ENCODE measurements at places on chromosomes 4 and X.

DNA sequence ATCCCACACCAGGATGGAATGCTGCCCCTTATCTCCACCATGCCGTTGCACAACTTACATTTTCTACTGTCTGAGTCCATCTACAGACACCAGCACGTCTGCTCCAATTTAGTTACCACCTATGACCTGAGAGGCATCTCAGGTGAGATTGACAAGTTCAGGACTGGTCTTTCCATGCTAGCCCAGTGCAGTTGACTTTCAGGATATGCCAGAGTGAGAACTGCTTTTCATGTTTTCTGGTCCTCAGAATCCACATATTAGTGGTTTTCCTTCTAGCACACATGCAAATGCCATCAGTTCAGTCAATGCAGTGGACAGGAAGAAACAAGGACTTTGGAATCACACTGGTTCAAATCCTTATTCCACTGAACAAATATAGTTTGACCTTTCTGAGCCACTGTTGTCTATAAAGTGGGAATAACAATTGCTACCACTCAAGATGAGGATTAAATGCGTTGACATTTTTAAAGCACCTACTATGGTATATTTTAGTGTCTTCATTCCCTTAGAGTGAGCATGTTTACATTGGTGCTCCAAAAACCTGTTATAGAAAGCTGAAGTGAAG, 38.1 kb upstream of the ANXA3 start:
- no peak for DNase-seq

DNA sequence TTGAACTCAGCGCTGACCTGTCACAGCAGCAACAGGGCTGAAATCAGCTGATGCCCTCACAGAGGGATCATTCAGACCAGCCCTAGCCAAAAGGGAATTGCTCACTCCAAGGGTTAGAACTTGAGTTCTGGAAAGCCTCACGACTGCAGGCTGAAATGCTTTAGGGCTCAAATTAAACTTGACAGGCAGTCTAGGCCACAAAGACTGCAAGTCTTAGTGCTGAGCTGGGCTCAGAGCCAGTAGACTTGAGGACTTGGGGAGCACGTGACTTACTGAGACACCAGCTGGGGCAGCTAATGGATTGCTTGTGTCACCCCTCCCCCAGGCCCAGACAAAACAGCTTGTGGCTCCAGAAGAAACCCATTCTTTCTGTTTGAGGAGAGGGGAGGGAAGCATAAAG, 119.0 kb upstream of the SLC6A14 start:
- DNase-seq = no peak

GRCh38 chr4:41146196-41146595, 68.1 kb downstream of the APBB2 start:
- no peak for DNase-seq

GRCh38 chrX:136176399-136176825, 29.1 kb downstream of the FHL1 start:
- DNase-seq = no peak

DNA sequence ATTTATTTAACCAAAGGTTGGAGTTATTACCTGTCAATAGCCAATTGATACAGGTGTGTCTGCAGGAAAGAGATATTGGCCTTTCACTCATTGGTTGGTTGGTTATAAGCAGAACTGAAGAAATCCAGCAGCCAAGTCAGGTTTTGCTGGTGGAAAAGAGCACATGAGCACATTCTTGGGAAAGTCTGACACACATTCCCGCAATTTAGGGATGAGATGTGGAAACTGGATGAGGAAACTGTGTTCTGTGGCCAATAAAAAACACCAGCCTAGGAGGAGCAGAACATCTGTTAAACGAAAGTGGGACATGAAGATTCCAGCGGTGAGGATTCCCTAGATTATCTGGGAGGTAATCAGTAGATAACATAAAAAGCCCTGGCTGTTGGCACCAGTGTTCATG, 567.4 kb upstream of the CPEB2 start:
- DNase-seq = no peak

GRCh38 chr4:121321466-121321865, 59.4 kb downstream of the QRFPR start:
- no peak for DNase-seq

DNA sequence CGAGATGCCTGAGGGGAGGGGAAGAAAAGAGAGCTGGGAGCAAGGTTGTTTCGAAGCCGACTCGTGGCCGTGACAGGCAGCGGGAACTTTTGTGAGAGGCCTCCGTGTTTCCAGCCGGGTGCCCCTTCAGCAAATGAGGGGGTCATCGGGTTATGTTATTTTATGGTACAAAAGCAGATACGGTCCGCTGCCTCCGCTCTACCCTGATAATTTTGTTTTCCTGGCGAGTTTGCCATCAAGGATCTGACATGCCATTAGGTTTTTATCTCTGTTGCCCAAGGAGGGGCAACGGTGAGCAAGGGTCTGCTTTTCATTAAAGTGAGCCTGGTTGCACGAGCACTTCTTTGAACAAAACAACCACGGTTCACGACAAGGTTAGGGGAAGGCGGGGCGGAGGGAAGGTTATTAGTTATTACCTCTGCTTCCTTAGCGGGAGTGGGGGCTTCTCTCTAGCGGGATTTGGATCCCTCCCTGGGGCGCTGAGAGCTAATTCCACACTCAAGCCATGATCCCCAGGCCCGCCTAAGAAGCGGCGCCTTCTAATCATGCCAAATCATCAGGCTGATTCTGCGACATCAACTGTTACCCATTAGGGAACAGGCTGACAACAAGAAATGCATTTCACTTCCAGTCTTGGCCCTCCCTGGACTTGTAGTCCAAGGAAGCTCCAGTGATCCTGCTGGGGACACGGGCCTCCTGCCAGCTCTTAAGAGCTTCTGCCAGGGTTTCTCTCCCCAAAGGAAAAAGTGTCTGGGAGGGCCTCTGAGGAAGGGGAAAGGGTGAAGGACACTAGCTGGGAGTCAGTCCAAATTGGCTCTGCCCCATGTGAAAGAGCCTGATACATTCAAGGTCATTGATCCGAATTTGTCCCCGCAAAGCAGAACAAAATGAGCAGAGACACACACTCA, 617.7 kb downstream of the MID1IP1 start:
- DNase-seq = no peak

DNA sequence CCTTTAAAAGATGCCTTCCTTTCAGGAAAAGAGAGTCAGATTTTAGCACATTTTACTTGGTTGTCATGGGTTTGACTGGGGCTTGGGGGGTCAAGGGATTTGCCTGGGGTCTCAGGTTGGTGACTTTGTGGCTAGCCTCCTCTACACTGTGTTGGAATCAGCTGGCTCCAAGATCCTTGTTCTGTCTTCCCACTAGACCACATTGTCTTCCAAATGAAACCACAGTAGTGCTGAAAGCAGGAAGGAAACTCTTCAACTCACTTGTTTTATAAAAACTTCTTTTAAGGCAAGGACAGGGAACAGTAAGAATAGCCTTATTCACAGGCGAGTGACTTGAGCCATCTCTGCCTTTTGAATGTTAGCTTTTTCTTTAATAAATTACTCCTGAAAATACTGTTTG, 37.0 kb upstream of the OTUD4 start:
- no peak for DNase-seq

DNA sequence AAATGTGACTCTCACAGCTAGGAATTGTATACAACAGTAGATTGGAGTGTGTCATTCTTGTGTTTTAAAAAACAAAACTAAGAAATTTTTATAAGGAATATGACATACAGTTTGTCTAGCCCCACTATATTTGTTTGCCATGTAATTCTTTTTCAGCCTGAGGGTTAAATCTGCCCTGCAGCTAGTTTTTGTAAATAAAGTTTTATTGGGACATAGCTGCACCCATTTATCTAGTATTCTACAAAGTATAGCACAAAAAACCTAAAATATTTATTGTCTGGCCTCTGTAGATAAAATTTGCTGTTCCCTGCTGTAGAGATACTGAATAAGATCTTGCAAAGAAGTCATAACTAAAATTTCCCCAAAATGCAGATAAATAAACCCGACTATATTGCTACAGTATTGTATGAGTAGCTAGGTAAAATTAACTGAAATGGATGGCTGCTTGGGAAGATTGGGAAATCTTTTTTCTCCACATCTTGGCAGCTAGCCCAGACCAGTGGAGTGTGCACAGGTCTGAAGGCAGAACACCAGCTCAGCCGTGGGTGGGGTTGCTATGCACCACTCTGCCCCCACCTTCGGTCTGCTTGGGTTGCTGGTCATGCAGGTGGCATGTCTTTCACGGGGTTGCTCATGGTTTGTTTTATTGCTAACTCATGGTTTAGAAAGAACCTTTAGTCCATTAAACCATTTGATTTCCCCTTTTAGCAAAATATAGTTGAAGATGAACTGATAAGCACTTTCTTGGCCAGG, 127.9 kb downstream of the KLHL8 start:
- DNase-seq = no peak

- no peak for DNase-seq
These were observed 15.2 kb downstream of the RUFY3 start for GRCh38 chr4:70737006-70737405.

DNA sequence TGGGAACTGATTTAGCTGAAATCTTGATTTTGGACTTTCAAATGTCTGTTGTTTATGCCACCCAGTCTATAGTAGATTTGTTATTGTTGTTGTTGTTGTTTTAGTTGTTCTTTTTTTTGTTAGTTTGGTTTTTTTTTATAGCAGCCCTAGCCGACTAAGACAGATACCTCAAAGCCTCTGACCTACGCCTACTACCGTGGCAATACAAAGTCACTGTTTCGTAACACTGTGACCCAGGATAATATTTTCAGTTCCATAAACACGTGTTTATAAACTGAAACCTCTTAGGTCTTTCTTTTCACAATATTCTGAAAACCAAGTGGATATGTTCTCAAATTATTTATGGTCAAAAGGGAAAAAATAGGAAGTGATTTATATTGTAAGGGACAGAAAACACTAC, 32.8 kb downstream of the VCX2 start:
- DNase-seq = no peak

- no peak for DNase-seq
These were observed 90.7 kb downstream of the EVC start for GRCh38 chr4:5801696-5802095.

- DNase-seq = no peak
These were observed 53.9 kb downstream of the HMX1 start for GRCh38 chr4:8817813-8818062.

GRCh38 chr4:106529348-106530023, 160.9 kb upstream of the GIMD1 start:
- DNase-seq = no peak

- no peak for DNase-seq
These were observed 22.2 kb downstream of the ARHGAP10 start for GRCh38 chr4:147754037-147754445.

GRCh38 chr4:188300385-188300784, 161.1 kb downstream of the TRIML1 start:
- no peak for DNase-seq

- DNase-seq = no peak
These were observed 143.6 kb downstream of the NPNT start for GRCh38 chr4:106038908-106039307.

DNA sequence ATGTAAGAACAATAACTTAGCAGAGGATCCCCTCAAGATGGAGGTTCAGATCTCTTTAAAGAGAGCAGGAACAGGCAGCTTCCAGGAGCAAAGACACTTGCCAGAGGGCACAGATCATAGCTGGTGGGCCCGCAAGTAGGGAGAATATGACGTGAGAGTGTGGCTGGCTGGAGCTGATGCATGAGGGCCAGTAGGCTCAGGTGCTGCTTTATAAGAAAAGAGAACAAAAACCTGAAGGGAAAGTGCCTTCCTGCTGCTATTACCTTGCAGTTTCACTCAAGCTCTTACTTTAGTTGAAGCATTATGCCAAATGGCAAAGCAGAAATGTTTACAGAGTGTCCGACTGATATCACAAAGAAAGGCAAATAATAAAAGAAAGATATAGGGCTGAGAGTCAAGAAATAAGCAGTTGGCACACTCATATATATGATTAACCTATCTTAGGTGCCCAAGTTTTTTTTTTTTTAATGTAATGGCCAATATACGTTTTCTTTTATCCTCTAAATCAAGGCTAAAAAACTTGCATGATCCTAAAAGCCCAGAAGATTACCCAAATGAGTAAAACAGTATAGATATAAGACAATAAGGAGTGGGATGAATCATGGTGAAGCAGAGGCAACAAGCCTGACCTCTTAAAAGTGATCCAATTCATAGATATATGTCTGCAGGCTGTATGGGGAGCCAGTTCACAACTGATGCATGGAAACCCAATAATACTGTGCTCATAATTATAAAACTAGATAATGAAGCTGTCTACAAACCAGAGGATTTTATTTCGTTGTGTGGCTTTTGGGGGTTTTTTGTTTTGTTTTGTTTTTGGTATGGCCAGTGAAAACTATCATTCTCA, 12.6 kb downstream of the NR0B1 start:
- DNase-seq = no peak

DNA sequence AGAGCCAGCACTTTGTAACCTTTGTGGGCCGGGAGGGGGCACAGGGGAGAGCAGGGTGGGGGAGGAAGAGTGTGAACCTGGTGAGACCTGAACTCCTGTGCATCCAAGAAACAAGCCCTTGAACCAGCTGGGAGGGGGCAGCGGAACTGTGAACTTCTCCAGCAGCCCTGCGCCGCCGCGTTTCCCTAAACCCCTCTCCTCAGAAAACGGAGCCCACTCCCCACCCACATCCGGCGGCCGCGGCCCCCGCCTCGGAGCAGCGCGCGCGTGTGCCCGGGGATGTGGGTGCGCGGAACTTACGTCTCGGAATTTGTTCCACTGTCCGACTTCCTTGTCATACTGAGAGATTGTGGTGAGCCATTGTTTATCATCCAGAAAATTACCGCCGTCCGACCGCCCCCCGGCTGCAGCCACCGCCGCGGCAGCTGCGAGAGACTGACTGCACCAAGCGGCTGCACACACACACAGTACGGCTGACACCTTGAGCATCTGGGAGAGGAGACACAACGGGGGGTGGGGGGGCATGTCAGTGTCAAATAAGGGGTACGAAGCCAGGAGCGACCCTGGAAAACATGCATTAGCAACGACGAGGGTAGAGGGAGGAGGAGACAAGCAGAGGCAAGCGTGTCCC, 494 bp downstream of the SPOCK3 start:
- DNase-seq = no peak

- DNase-seq = no peak
These were observed 322.9 kb downstream of the RAPGEF2 start for GRCh38 chr4:159425737-159426305.

DNA sequence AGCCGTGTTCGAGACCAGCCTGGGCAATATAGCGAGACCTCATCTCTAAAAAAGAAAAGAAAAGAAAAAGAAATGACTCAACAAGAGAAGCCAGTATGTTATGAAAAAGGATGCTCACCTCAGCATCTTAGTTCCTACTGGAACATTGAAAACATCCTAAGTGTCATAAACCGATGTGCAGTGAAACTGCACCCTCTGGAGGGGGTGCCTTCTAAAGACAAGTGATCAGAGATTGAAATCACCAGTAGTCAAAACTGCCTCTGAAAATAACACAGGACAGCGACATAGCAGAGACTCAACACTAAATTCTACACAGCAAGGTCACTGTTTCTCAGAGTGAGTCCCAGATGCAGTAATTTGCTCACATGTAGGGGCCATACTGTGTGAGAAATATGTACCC, 28.0 kb upstream of the ATP6AP2 start:
- DNase-seq = no peak

- no peak for DNase-seq
These were observed 927.5 kb upstream of the SLIT2 start for GRCh38 chr4:19324184-19324583.

- DNase-seq = no peak
These were observed 3.8 kb downstream of the ARHGAP10 start for GRCh38 chr4:147735413-147736301.

Measured in activated T-cell treated with anti-CD3 and anti-CD28 coated beads, Interleukin-2, amount 50 U/mL, for 1 hour (primary cell).